ENCODE measurements at places on chromosomes 13 and 19.

- no peak for DNase-seq
Observed at GRCh38 chr13:44336934-44337333, 36.7 kb upstream of the SERP2 start.

GRCh38 chr19:58563823-58564222, 5.4 kb upstream of the UBE2M start:
- no peak for DNase-seq

GRCh38 chr13:84139561-84140158, 257.4 kb upstream of the SLITRK1 start:
- DNase-seq = no peak

DNA sequence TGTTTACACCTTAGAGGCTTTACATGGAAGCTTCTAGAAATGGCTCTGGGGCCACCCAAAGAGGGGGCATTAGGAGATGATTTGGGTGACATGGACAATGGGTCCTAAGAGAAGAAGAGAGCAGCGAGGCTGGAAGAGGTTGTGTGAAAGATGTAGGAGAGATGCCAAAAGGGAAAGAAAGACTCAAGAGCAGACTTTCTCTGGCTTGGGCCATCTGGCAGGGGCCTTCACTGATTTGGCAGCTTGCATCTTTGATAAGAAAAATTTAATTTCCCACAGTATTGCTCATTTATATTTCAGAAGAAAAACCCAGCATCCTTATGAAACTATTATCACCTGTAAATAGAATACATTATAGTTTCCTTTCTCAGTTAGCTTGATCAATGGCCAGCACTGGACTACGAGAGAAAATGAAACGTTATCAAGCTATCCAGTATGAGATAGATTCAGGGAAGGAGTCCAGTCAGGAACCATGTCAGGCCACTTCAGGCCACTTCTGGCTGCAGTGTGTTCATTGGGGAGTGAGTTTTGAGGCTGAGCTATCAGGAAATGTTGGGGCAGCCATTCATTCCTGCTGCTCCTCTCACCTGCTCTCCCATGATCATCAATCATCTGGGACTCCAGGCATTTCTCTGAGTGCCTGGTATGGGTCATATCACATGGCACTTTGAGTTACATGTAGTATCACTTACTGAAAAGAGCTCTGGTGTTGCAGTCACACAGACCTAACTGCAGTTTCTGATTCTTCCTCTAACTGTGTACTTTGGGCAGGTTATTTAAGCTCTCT, 10.3 kb downstream of the SCEL start:
- DNase-seq = no peak

- no peak for DNase-seq
Observed at GRCh38 chr13:30312904-30313303, 5.6 kb upstream of the KATNAL1 start.

GRCh38 chr13:29716493-29716892, 121.0 kb upstream of the SLC7A1 start:
- DNase-seq = no peak

- DNase-seq = no peak
Observed at GRCh38 chr13:79647533-79647932, 166.6 kb downstream of the NDFIP2 start.

DNA sequence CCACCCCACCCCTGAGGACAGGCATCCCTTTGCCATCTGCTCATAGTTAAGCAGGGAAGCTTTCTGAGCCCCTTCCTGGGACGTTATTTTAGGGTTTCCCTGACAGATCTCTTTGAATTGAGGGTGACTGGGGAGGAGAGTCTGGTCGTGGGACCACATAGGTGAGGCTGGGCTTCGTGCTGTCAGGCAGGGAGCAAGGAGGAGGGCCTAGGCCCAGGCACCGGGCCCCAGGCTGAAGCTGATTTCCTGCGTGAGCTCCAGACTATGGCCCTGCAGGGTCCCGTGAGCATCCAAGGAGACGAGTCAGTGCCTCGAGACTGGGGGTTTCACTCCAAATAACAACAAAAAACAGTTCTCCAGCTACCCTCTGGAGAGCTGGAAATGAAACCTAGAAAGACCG, 60.4 kb downstream of the MYO9B start:
- DNase-seq = no peak

DNA sequence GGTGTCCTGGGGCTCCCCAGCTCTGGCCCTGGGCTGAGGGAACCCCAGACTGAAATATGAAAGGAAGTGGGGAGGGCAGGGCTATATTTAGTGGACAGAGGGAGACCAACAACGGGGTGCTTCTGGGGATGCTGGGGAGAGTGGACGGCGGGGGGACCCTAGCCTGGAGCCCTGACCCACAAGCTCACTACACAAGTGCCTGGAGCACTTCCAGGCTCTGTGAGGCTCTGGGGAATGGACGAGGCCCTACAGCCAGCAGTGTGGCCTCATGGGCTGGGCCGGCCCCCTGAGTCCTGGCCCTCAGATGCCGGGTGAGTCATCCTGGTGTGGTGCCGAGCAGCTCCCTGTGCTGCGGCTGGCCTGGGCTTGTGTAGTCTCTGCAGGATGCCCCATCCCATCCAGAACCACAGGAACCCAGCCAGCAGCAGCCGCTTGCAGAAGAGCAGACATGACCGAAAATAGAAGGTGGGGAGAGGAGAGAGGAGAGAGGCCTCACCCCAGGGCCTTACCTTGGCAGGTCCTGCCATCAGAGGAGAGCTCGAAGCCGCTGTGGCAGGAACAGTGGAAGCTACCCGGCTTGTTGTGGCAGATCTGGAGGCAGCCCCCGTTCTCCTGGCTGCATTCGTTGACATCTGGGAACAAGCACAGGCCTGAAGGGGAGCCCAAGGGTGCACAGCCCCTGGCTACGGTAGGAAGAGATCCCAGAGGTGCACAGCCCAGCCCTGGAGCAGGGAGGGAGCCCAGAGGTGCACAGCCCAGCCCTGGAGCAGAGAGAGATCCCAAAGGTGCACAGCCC, 26.1 kb downstream of the GAS6 start:
- DNase-seq = no peak

DNA sequence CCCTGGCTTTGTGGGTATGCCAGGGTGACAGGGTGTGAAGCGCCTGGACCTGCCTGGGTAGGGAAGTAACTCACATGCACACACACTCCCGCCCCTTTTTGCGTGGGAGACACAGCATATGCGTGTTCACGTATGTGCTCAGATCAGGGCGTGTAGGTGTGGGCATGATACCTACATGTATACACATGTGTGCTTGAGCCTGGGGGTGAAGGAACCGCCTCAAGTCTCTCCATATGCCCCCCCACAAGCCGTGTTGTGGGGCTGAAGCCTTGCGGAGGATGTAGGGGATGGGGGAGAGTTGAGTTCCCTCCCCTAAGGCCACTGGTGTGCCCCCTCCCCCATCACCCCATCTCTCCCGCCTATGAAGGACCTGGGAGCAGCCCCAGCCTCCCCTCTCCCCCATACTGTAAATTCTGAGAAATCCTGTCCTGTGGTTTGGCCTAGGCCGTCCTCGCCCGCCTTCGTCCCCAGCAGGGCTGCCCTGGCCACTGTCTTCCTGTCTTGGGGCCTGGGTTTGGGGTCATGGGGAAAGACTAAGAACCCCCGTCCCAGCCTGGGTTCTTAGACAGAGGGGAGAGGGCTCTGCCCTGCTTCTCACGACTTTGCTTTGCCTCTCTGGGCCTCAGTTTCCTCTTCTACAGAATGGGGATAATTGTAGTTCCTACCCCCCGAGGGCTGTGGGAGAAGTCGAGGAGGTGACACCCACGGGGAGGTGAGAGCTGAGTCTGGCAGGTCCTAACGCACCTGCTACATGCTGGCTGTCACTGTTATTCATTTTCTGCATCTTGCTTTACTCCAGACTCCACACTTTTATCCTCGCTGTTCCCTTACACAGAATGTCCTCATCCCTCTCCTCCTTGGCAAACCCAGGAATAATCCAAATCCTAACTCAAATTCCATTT, 14.3 kb downstream of the ACTL9 start:
- DNase-seq = no peak

- no peak for DNase-seq
Observed at GRCh38 chr13:47929156-47929555, 71.9 kb downstream of the SUCLA2 start.

- no peak for DNase-seq
Observed at GRCh38 chr19:40360708-40361241, 12.3 kb downstream of the PLD3 start.

DNA sequence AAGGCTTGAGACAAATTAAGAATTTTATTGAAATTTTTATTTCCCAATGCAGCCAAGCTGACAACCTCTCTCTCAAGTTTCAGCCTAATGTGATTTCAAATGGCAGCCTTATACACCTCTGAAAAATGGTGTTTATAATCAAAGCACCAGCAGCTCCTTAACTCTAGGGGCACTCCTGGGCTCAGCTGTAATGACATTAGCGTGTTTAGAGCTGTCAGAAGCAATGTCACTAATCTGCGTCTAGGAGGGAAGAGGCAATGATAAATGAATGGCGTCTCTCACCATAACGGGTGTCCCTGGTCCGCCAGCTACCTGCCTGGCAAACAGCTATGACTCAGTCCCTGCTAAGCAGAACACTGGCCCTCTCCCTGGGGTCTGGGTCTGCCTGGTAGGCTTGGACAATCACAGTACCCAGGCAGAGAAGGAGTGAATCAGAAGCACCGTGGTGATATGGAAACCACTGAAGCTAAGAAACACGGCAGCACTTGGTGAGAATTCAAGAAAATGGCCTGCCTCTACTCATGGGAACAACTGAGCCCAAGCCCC, 131.8 kb upstream of the VSTM2B start:
- DNase-seq = no peak

DNA sequence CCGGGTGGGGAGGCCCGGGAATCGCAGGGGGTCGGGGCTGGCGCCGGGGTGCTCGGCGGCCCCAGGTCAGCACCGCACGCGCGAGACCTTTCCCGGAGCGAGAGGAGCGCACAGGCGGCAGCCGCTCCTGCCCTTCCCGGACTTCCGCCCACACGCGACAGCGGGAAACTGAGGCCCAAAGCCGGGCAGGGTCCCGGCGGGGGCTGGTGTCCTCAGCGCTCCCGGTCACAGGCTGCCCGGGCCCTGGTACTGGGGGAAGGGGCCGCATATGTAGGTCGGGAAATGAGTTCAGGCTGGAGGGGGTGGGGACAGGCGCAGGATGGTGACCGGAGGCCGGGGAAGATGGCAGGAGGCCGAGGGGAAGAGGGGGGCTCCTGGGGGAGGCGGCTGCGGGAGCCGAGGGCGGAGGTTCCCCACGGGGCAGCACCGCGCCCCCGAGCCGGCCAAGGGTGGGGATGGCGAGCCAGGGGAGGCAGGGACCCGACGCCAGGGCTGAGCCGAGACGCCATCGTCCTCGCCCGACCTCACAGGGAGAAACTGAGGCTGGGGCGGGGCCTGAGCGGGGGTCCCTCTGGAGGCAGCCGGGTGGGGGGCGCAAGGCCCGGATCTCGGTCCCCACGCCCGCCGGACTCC, 662 bp downstream of the CBARP start:
- DNase-seq = no peak

DNA sequence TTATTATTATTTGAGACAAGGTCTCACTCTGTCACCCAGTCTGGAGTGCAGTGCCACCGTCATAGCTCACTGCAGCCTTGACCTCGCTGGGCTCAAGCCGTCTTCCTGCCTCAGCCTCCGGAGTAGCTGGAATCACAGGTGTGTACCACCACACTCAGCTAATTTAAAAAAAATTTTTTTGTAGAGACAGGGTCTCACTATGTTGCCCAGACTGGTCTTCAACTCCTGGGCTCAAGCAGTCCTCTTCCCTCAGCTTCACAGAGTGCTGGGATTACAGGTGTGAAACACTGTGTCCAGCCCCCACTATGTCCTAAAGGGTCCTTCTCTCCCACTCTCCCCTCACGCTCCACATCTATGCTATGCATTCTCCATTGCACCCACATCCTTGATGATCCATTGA, 9.1 kb upstream of the TLE2 start:
- DNase-seq = no peak

DNA sequence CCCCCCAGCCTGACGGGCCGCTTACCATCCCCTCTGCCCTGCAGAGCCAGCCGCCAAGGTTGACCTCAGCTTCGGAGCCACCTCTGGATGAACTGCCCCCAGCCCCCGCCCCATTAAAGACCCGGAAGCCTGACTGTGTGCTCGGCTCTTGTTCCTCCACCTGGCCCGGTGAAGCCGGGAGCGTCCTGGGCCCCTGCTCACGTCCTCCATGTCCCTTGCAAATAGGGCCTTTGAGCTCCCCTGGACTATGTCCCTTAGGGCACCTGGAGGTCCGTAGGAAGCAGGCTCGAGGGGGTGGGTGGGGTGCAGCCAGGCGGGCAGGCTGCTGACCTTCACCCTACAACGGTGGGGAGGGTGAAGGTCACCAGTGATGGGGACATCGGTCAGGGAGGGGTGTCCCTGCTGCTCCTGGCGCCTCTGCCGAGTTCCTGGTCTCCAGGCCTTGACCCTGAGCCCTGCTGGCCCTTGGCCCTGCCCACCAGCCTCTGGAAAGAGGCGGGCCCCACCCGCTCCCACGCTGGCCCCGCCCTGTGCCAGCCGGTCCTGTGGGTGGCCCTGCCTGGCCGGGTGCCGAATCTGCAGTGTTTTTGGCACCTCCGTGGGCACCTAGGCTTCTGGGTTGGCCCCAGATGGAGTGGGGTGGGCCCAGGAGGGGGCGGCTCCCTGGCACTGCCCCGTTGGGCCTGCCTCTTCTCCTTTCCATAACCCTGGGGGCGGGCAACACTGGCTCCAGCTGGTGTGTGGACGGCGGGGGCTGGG, 3.3 kb downstream of the ATP5F1D start:
- DNase-seq = no peak

- DNase-seq = no peak
Observed at GRCh38 chr19:39379865-39380396, 11.0 kb downstream of the PAF1 start.

GRCh38 chr13:37640499-37640898, 41.9 kb upstream of the POSTN start:
- DNase-seq = no peak

- DNase-seq = no peak
Observed at GRCh38 chr13:90723381-90723780, 624.1 kb upstream of the MIR17HG start.

DNA sequence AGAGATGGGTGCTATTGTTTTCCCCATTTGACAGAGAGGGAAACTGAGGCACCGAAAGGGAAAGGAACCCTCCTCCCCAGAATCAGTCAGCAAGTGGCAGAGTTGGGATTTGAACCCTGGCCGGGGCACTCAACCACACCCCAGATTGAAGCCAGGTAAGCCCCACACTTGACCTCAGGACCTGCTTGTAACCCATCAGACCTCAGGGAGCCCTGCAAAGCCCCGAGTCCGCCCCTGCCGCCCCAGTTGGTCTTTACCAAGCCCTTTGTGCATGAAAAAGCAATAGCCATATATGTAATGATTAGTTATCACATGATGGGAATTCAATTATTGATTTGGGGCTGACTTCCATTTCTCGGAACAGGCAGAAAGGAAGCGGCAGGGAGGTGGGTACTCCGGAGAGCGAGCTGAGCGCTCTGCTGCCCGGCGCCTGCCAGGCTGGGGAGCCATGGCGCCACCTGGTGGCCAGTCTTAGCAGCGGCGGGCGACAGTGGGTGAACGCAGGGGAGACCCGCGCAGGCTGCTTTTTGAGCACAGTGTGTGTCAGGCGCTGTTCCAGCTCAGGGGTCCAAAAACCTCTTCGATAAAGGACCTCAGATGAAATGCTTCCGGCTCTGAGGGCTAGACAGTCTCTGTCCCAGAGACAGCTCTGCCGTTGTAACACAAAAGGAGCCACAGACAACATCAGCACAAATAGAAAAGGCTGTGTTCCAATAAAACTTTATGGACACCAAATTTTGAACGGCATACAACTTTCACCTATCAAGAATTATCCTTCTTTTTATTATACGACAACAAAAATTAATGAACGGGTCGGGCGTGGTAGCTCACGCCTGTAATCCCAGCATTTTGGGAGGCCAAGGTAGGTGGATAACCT, 82.9 kb upstream of the CACNA1A start:
- peak; percentile 30 for DNase-seq

- no peak for DNase-seq
Observed at GRCh38 chr13:23847497-23847896, 41.7 kb downstream of the MIPEP start.

GRCh38 chr19:38285567-38285966, 18.5 kb upstream of the C19orf33 start:
- no peak for DNase-seq
